ENCODE measurements at places on chromosomes 4 and X.

DNA sequence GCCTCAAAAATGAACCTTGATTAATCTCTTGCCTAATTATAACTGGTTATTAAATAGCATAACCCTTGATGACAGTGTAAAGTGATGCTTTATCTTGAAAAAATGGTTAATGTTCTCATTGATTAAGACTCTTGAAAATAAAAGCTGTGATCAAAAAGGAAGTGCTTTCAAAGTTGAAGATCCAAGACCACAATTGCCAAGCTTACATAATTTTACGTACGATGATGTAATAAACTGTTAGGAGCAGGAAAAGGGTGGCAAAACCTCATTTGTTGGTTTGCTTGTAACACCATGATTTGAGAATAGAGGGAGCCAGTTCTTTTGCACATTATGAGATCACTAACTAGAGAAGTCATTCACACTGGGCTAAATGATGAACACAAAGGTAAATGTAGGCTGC, 322.2 kb downstream of the ADGRL3 start:
- no peak for DNase-seq

- no peak for DNase-seq
Measured at GRCh38 chr4:96315815-96316214, 475.9 kb downstream of the PDHA2 start.

DNA sequence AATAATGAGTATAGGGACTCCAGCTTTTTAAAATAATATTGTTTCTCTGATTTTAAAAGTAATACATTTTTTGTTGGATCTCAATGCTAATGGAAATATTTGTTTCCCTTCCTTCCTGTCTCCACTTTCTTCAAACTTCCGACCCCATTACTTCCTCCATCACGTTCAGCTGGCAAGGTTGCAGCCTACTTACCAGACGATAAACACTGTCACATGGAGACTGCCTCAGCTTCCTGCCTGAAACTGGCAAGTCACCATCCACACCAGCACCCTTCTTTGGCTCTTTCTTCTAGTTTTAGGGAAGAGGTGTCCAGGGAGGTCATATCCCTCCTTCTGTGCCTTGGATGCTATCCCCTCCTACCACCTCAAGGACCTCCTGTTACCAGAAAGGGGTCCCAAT, 3.4 kb upstream of the INTU start:
- DNase-seq = no peak

DNA sequence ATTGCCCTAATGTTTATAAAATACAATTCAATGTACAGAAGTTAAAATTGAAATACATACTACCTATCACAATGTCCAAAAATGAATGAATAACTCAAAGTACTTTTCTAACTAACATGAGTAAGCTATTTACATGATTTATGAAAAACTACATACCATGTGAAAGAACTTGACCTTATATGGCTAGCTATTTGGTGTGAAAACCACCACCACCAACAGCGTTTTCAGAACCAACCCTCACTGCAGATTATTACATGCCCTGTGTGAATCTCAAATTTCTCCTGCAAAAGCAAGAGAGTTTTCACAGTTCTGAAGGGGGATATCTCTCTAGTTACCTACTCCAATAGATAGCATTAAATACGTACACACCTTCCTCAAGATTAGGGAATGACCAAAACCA, 198.5 kb downstream of the SPATA18 start:
- no peak for DNase-seq

GRCh38 chrX:1667566-1667965, 52.7 kb downstream of the ASMT start:
- no peak for DNase-seq

DNA sequence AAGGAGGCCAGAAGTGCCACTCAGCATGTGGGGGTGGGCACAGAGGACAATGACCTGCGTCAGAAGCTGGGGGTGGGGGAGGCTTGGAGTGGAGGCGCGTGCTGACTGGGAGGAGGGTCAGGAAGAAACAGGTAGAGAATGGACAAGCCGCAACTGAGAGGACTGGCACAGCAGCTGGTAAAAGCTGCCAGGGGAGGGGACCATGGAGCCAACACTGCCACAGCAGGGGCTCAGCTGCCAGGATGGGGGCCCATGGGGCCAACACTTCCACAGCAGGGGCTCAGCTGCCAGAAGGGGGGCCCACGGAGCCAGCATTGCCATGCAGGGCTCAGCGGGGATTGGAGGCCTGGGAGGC, 19.1 kb downstream of the RNF212 start:
- DNase-seq = no peak

Data from dorsolateral prefrontal cortex (tissue), 122 donors.